ENCODE measurements at places on chromosomes 12 and 14.

- DNase-seq, result no peak
Measured at GRCh38 chr12:59843260-59843843, 247.5 kb downstream of the SLC16A7 start.

DNA sequence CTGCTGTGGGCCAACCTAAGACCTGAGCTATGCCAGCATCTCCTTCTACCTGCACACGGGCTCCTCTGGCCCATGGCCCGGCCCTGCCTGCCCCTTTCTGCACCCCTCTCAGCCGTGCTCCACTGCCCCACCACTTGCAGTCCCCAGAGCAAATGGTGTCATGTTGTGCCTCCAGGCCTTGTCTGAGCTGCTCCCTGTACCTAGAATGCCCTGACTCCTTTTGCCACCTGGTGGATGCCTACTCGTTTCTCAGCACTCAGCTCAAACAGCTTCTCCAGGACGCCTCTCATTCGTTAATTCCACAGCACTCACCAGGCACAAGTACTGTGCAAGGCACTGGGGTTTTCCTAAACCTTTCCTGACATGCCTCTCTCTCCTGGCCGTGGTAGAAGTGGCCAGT is 63.2 kb upstream of the PNMA1 start:
- no peak for DNase-seq

- DNase-seq, result no peak
Measured at GRCh38 chr12:80860928-80861327, 76.8 kb downstream of the LIN7A start.

DNA sequence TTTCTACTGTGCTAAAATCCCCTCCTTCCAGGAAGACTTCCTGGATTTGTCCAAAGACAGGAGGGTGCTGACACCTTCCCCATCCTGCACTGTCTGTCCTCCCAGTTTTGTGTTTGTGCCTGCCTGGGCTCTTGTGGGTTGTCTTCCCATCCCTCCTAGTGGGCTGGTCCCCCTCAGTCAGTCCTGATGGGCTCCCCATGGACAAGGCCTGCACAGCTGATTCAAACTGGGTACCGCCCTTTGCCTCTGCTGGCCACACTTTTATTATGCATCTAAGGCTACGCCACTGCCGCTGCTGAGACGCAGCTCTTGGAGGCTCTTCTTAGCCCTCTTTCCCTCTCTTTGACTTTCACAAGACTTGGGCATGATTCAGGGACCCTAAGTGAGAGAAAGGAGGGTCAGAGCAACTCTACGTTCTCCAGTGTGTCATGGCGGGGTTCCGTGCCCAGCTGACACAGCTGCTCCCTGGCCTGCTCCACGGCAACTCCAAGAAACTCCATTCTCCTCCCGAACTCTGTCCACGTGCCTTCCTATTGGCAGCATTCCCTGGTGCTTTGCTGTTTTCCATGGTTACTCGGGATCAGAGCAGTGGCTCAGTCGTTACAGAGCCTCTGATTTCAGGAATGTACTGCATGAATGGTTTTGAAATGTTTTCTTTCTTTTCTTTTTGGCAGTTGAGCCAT is 3.8 kb upstream of the KRT85 start:
- no peak for DNase-seq

Data from NCI-H446 treated with DMSO at 0.1 percent for 48 hours (cell line).